ENCODE measurements at places on chromosomes 1 and 21.
A peak's percentile ranks its signal among the peaks of the same experiment; 100 is the strongest.

- DNase-seq = no peak
Observed at GRCh38 chr1:160466961-160467360, 56.1 kb downstream of the SLAMF6 start.

- DNase-seq = no peak
Observed at GRCh38 chr1:204127597-204128242, 24.1 kb downstream of the ETNK2 start.

- DNase-seq = no peak
Observed at GRCh38 chr1:224860488-224861338, 68.8 kb upstream of the DNAH14 start.

DNA sequence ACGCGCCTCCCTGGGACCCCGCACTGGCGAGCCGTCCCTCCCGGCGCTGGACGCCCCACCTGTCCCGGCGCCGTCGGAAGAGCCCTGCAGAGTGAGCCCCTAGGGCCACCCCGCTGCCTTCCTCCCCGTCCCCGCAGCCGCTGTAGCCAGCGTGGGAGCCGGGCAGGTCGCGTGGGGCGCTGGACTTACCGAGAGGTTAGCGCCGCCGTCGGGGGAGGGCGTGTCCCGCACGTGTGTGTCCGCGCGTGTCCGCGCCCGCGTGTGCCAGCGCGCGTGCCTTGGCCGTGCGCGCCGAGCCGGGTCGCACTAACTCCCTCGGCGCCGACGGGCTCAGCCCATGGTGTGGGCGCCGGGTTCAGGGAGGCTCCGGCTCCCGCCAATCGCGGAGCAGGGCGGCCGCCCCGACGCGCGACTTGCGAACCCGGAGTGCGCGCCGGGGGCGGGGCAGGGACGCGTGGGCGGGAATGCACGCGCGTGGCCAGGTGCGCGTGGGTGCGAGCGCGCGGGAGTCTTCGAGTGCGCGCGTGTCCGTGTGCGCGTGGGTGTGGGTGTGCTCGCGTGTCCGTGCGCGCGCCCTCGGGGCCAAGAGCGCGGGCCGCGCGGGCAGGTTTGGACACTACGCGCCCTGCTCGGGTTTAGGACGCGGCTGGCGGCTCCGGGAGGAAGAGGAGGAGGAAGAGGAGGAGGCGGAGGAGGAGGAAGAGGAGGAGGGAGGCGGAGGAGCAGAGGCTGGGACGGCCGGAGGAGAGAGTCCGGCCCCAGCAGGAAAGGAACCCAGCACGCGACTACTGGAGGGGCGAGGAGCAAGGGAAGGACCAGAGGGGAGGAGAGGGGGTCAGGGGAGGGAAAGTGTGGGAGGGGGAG lies 145.2 kb upstream of the ETS2 start:
- no peak for DNase-seq

GRCh38 chr1:119647228-119647733 lies 785 bp downstream of the ZNF697 start:
- DNase-seq = peak; percentile 58

DNA sequence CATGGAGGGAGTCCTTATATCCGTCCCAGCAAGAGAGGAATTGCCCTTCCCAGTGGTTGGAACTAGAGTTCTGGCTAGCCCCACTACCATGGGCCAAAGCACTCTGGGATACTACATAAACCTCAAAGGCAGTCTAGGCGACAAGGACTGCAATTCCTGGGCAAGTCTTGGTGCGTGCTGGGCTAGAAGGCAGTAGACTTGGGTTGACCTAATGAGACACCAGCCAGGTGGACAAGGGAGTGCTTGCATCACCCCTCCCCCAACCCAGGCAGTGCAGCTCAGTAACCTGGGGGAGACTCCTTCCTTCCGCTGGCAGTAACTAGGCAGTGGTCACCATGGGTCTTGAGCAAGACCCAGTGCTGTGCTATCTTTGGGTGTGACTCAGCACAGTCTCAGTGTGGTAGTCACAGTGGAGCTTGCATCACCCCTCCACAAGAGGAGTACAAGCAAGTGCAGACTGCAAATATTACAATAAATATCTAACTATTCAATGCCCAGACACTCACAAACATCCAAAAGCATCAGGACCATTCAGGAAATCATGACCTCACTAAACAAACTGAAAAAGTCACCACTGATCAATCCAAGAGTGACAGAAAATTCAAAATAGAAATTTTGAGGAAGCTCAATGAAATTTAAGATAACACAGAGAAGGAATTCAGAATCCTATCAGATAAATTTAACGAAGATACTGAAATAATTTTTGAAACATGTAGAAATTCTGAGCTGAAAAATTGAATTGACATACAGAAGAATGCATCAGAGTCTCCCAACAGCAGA lies 84.7 kb upstream of the LYPLAL1 start:
- peak; percentile 74 for DNase-seq

DNA sequence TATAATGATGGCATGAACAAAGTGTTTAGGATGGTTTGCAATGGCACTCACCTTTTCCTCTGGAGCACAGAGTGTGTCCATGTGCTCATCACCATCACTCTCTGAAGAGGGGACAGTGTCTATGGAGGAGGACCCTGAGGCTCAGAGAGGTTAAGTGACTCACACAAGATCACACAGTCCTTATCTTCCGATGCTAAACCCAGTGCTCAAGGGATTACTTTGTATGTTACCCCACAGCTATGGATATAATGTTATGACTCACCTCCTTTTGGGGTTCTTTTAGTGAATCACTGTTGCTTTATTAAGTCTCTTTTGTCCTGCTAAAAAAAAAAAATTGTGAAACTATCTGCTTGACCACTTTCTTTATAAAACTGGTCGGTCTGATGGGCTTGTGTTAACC lies 67.6 kb downstream of the TENT5C start:
- no peak for DNase-seq

- no peak for DNase-seq
Observed at GRCh38 chr1:48127735-48128685, 94.5 kb upstream of the SLC5A9 start.

DNA sequence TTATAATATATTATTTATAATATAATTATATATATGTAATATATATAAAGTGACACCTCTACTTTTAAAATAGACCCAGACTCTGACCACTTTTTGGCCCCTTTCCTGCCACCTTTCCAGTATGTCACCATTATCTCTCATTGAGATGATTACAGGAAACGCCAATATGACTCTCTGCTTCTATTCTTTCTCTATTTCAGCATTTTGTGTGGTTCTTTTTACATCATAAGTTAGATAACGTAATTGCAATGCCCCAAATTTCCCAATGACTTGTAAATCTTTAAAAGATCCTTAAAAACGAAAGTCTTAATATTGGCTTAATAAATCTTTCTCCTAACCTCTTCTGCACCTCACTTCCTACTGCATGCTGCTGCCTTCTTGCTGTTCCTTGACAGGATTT lies 8.1 kb upstream of the GBP5 start:
- no peak for DNase-seq

DNA sequence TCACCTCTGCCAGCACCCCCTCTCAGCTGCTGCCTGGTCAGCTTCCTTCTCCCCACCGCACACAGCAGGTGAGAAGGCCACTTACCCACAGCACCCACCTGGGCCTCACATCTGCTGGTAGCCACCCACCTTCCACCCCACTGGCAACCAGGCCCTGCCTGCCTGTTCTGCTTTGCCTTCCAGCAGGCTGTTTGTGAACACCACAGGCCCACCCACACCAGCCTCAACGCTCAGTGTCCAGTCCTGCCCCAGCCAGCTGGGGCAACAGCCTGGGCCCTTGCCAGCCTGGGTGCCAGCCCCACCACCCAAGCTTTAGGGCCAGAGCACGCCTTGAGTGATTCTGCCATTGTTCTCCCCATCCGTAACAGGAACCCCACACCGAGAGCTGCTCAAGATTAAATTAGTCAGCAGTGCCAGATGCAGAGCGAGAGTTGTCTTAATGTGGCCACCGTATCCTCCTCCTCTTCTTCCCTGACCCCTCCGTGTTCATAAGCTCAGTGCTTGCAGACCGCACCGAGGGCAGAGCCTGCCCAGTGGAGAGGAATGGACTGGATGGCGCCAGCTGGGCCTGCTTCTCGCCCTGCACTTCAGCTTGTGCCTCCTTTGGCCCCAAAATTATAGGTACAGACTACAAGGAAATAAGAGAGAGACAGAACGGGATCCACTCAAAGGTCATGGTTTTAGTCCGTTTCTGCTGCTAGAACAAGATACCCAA lies 120.3 kb upstream of the COL6A1 start:
- DNase-seq = no peak

DNA sequence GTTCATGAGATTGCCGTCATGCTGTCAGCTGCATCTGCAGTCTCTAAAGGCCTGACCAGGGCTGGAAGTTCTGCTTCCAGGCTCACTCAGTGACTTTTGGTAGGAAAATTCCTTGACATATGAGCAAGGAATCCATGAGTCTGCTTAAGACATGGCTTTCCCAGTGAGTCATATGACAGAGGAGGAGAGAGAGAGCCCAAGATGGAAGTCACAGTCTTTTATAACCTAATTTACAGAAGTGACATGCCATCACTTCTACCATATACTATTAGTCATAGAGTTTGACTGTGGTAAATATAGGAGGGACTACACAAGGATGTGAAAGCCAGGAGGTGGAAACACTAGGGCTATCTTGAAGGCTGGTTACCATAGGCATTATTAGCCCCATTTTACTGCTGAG lies 115.2 kb downstream of the ROR1 start:
- no peak for DNase-seq

DNA sequence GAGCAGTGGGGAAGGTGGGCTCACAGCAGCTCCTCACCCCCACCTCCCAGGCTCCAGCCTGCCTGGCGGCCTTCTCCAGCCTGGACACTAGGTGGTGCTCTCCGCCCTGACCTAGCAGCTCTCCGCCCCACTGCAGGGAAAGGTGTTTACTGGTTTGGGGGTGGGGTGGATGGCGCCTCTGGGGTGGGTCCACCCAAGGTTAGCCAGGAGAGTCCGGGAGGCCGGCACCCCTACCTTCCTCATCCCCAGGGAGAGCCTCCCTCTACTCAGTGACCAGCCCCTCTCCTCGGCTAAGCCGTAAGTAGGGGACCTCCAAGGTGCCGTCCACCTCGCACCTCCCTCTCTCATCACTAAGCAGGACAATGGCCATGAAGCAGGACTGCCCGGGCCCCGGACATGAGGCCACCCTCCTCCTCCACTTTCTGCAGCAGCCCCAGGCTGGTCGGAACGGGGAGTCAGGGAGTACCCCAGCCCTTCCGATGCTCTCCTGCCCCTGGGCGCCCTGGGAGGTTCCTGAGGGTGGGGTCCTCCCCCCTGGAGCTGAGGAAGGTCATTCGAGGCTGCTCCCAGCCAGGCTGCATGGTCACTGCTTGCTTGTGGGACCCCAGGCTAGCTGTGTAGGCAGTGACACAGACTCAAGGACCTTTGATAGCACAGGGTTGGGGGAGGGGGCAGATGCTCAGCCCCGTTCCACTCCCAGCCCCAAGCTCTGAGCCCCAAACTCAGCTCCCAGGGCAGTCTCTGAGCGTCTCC lies 101.4 kb upstream of the VAMP3 start:
- DNase-seq = no peak

All from RWPE2 (cell line).